ENCODE measurements at places on chromosomes 4 and X. TPM values are rescaled to one million over a fixed set of nuclear protein-coding genes. Genes with fewer than 3 reads are reported as not detected.

Gene TAF7L
- 0.10 TPM for total RNA-seq

Gene CYBB
- not detected for total RNA-seq

Gene TBC1D25
- total RNA-seq = 4.3 TPM

Gene TMEM131L
- 61.3 TPM for total RNA-seq

Gene RLIM
- total RNA-seq = 88.7 TPM

Gene SPINK2
- total RNA-seq = not detected

GRCh38 chr4:6881908-6882307, 27.7 kb upstream of the TBC1D14 start:
- H3K27ac ChIP-seq = no peak overlapping the region
- H3K27me3 ChIP-seq = no peaks in the 10 kb centered on the region
- peaks cover 34% of the 10 kb centered on the region for H3K36me3 ChIP-seq
- H3K4me1 ChIP-seq = no peaks in the 10 kb centered on the region
- no peak for DNase-seq

- no peak overlapping the region for H3K27ac ChIP-seq
- no peaks in the 10 kb centered on the region for H3K27me3 ChIP-seq
- peaks cover 13% of the 10 kb centered on the region for H3K36me3 ChIP-seq
- H3K4me3 ChIP-seq = no peak overlapping the region
Observed at GRCh38 chr4:2859514-2859913, 15.9 kb downstream of the ADD1 start.

DNA sequence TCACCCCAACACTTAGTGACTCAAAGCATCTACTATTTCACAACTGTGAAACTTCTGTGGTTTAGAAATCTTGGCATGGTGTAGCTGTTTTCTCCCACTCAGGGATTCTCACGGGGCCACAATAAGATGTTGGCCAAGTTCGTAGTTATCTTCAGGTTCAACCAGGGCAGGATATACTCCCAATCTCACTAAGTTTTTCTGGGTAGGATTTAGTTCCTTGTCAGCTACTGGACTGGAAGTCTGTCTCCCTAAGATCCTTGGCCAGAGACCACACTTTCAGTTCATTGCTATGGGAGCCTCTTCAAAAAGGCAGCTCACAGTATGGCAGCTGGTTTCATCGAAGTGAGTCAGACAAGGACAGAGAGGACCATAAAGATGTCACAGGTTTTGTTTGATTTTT, 111.7 kb upstream of the PDHA2 start:
- no peak overlapping the region for H3K27ac ChIP-seq
- H3K27me3 ChIP-seq = no peaks in the 10 kb centered on the region
- no peaks in the 10 kb centered on the region for H3K4me1 ChIP-seq
- no peak overlapping the region for H3K4me3 ChIP-seq

- H3K36me3 ChIP-seq = no peaks in the 10 kb centered on the region
- no peak overlapping the region for H3K27ac ChIP-seq
- no peaks in the 10 kb centered on the region for H3K27me3 ChIP-seq
- peaks cover 31% of the 10 kb centered on the region for H3K4me1 ChIP-seq
Observed at GRCh38 chrX:130085551-130086446, 24.5 kb downstream of the ELF4 start.

- peak overlapping the region; percentile 38 for H3K4me3 ChIP-seq
- no peaks in the 10 kb centered on the region for H3K4me1 ChIP-seq
- no peak overlapping the region for H3K27ac ChIP-seq
- H3K36me3 ChIP-seq = no peaks in the 10 kb centered on the region
- DNase-seq = peak; percentile 61
Observed at GRCh38 chr4:92305148-92305877, 1.5 kb downstream of the GRID2 start.

- H3K27ac ChIP-seq = no peak overlapping the region
- no peak overlapping the region for H3K4me3 ChIP-seq
- H3K36me3 ChIP-seq = no peaks in the 10 kb centered on the region
- no peak for DNase-seq
- peaks cover 27% of the 10 kb centered on the region for H3K4me1 ChIP-seq
- H3K27me3 ChIP-seq = no peaks in the 10 kb centered on the region
Observed at GRCh38 chr4:128459547-128459946, 171.9 kb upstream of the PGRMC2 start.

DNA sequence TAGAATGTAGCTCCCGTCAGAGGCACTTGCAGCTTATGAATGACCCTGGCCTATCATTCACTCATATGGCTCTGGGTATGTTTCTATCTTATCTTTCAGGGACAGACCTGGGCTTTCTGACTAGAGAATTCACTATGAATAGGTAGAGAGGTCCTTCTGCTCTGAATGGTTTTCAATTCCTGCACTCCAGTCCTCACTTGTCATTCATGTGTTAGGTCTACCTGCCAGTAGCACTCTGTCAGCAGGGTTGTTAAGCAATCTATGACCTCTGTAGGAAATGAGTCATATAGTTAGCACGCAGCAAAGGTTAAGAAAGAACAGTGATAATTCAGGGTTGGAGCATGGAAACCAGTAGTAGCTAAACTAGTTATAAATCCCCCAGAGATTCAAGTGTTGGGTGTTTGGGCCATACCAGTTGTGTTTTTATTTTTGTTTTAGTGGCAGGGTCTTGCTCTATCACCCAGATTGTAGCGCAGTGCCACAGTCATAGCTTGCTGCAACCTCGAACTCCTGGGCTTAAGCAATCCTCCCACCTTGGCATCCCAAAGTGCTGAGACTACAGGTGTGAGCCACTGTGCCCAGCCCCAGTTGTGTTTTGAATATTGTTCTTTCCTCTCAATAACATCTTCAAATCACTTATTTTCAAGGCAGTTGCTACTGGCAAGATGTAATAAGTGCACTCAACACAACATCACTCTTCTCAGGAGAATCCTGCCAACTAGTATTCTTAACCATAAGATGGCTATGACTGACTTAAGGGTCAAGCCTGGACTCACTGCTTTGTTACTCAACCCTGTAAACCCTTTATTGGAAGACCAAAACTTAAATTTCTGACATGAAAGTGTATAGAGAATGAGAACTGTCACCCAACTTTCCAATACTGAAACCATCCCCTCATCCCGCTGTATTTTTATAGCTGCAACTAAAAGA, 25.1 kb downstream of the ARL13A start:
- no peaks in the 10 kb centered on the region for H3K36me3 ChIP-seq
- no peaks in the 10 kb centered on the region for H3K27me3 ChIP-seq
- peak overlapping the region; percentile 73 for H3K27ac ChIP-seq
- DNase-seq = no peak
- H3K4me1 ChIP-seq = peaks cover 11% of the 10 kb centered on the region

- H3K4me3 ChIP-seq = no peak overlapping the region
- no peaks in the 10 kb centered on the region for H3K27me3 ChIP-seq
- H3K27ac ChIP-seq = no peak overlapping the region
Observed at GRCh38 chr4:189436207-189436606, 504.5 kb upstream of the FRG1 start.

- H3K27ac ChIP-seq = no peak overlapping the region
- H3K27me3 ChIP-seq = no peaks in the 10 kb centered on the region
- H3K36me3 ChIP-seq = no peaks in the 10 kb centered on the region
- no peak overlapping the region for H3K4me3 ChIP-seq
Observed at GRCh38 chr4:125277790-125278189, 37.0 kb upstream of the FAT4 start.

- no peak overlapping the region for H3K4me3 ChIP-seq
- H3K36me3 ChIP-seq = no peaks in the 10 kb centered on the region
- no peaks in the 10 kb centered on the region for H3K27me3 ChIP-seq
- H3K27ac ChIP-seq = peak overlapping the region; percentile 30
Observed at GRCh38 chr4:141802333-141802732, 165.9 kb downstream of the IL15 start.

DNA sequence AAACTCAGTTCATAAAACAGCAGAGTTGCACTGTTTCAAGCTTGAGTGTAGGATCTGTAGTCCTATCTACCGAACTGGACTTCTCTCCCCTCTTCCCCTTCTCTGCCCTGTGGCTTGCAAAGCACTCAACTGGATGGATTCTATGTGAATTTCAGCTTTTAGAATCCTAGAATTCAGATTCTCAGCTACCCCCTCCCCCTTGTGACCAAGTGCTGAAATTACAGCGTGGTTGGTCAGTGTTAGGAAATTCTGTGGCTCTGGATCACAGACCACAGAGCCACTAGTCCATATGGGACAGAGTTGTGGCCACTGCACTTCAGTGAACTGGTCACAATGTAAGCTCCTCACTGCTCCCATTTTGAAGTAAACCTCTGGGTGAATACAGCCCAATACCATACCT, 64.6 kb upstream of the TRPC5 start:
- H3K36me3 ChIP-seq = no peaks in the 10 kb centered on the region
- H3K4me1 ChIP-seq = no peaks in the 10 kb centered on the region
- no peak overlapping the region for H3K4me3 ChIP-seq

DNA sequence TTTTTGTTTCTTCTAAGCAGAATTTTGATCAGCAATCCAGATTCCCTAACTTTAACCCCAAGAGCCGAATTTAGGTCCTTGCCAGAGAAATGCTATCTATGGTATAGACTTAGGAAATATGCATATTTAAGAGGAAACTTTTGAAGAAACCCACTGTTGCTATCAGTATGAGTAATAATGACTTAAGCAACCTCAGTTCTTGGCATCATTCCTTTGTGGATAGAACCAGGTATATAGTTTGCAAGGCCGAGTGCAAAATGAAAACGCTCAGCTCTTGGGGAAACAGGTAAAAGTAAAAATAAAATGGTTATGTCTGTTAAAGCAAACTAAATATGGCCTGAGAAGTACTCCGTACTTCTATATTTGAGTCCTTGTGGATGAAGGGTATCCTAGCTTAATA, 78.1 kb downstream of the ARSF start:
- no peak overlapping the region for H3K27ac ChIP-seq
- DNase-seq = no peak
- no peaks in the 10 kb centered on the region for H3K36me3 ChIP-seq

GRCh38 chr4:40831146-40831907, 81.6 kb downstream of the NSUN7 start:
- H3K27me3 ChIP-seq = no peaks in the 10 kb centered on the region
- no peaks in the 10 kb centered on the region for H3K4me1 ChIP-seq
- peaks cover 10% of the 10 kb centered on the region for H3K36me3 ChIP-seq

GRCh38 chrX:88977835-88978234, 230.8 kb downstream of the CPXCR1 start:
- H3K4me3 ChIP-seq = no peak overlapping the region
- no peak overlapping the region for H3K27ac ChIP-seq
- no peak for DNase-seq
- H3K4me1 ChIP-seq = no peaks in the 10 kb centered on the region

GRCh38 chr4:153514688-153515426, 48.7 kb downstream of the TMEM131L start:
- no peaks in the 10 kb centered on the region for H3K27me3 ChIP-seq
- DNase-seq = no peak
- H3K4me3 ChIP-seq = no peak overlapping the region
- peaks cover 55% of the 10 kb centered on the region for H3K4me1 ChIP-seq
- peak overlapping the region; percentile 93 for H3K27ac ChIP-seq

DNA sequence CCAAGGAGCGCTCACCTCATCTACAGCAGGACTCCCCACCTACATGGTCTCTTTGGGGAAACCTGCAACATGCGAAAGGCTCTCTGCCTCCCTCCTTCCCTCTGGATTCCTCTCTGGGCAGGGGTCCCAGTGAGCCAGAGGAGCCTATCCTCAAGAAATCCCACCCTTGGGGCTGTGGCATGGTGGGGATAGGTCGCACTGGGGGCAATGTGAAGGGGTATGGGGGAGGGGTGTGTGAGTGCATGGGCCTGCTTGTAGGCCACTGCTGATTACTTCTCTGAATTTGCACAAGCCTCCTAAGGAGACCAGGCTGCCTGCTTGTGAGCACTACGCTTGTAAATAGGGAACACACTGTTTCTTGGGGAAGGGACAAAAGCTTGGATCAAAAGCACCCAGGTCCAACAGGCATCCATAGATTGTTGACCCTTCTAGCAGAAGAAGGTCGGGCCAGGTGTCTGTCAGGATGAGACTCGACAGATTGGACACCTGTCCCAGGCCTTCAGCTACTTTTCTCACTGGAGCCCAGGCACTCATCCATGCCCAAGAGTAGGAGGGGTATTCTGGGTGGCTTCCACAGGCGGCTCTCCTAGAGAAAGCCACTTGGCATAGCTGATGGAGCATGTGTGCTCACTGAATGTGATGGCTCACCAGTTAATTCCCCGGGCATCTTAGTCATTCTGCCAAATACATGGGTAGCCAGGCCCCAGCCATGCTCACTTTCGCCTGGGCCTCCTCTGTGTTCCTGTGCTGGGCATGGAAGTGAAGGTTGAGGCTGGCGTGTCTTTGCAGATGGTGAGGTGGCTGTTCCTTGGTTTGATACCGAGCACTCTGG, 75.0 kb downstream of the NBDY start:
- no peak for DNase-seq
- no peak overlapping the region for H3K27ac ChIP-seq
- H3K4me1 ChIP-seq = no peaks in the 10 kb centered on the region
- no peaks in the 10 kb centered on the region for H3K36me3 ChIP-seq
- no peaks in the 10 kb centered on the region for H3K27me3 ChIP-seq
- H3K4me3 ChIP-seq = no peak overlapping the region

- no peaks in the 10 kb centered on the region for H3K27me3 ChIP-seq
- H3K36me3 ChIP-seq = no peaks in the 10 kb centered on the region
- DNase-seq = no peak
- H3K4me3 ChIP-seq = no peak overlapping the region
Observed at GRCh38 chr4:4662230-4662629, 120.4 kb upstream of the STX18 start.

- no peaks in the 10 kb centered on the region for H3K27me3 ChIP-seq
- H3K27ac ChIP-seq = no peak overlapping the region
- H3K36me3 ChIP-seq = no peaks in the 10 kb centered on the region
- no peak for DNase-seq
- H3K4me3 ChIP-seq = no peak overlapping the region
Observed at GRCh38 chr4:107246761-107247160, 210.6 kb upstream of the DKK2 start.

DNA sequence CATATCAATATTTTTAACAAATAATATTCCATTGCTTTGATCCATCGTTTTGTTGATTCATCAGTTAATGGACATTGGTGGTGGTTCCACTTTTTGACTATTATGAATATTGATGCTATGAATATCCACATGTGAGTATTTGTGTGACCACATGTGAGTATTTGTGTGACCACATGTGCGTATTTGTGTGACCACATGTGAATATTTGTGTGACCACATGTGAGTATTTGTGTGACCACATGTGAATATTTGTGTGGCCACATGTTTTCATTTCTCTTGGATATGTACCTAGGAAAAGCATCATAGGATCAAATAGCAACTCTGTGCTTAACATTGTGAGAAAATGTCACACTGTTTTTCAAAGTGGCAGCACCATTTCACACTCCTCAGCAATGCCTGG, 433.6 kb upstream of the FRG1 start:
- H3K4me3 ChIP-seq = no peak overlapping the region
- no peak for DNase-seq
- no peak overlapping the region for H3K27ac ChIP-seq
- no peaks in the 10 kb centered on the region for H3K36me3 ChIP-seq
- no peaks in the 10 kb centered on the region for H3K4me1 ChIP-seq

DNA sequence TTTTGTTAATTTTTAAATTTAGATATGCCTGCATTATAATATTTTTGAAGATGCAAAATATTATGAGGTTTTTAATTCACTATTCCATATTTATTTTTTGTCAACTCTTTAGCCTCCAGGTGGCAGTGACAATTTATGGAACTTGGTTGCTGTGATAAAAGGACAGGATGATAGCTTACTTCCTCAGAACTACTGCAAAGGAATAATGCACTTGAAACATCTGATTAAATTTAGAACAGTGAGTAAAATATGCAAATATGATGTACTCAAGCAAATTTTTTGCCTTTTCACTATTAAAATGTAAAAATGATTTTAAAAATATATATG, 45.1 kb downstream of the SPATA4 start:
- DNase-seq = peak; percentile 27
- no peak overlapping the region for H3K4me3 ChIP-seq
- H3K36me3 ChIP-seq = no peaks in the 10 kb centered on the region
- H3K27ac ChIP-seq = no peak overlapping the region
